Inflammatory macrophage treated with lipopolysaccharide for 1 hour (primary cell): ENCODE measurements at places on chromosomes 12 and 14.

- DNase-seq: no peak
Observed at GRCh38 chr14:68762953-68763764, 29.7 kb downstream of the ZFP36L1 start.

- no peak for DNase-seq
Observed at GRCh38 chr14:76933515-76933914, 95.0 kb downstream of the IRF2BPL start.

DNA sequence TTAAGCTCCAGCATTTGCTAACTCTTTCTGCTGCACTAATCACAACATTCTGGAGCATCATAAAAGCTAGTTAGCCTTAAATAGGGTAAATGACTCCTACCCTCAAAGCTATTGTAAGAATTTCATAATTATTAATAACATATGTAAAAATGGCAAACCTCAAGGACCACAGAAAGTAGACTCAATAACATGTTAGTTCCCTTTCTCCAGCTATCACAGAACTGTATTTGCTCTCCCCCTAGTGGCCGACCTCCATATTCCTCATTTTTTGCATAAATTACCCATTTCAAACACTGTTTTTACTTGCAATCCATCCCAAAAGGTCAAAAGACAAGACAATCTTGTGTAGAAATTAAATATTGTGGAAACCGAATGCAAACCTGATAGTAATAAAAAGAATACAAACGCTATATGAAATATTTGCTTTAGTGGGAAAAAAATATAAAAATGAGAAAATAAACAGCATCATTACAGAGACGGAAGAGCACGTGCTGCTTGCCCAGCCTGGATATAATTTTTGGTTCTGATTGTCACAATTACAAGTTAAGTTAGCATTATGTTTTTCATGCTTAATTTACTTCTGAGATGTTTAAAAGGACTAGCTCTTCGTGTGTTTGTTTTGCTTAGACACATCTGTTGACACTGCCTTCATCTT, 97.9 kb downstream of the RERGL start:
- DNase-seq: peak; percentile 57

DNA sequence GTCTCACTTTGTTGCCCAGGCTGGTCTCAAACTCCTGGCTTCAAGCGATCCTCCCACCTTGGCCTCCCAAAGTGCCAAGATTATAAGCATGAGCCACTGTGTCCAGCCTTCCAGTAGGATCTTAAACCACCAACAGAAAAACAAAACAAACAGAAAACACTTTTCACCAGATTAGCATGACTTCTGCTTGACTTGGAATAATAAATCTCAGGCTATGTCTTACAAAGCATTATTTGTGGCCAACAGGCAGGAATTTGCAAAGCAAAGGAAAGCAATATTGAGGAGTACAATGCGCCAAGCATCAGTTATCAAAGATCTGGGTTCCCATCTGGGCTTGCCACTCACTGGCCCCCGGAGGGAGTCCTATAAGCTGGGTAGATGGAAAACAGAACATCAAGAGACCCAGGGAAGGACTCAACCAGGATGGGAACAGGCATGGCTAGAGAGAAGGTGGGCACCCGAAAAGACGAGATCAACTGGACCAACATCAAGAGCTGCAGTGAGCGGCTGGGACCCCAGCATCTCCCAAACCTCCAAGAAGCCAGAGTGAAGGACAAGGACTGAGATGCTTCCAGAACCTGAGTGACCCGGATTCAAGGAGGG, 101.2 kb downstream of the TMEM30B start:
- no peak for DNase-seq

DNA sequence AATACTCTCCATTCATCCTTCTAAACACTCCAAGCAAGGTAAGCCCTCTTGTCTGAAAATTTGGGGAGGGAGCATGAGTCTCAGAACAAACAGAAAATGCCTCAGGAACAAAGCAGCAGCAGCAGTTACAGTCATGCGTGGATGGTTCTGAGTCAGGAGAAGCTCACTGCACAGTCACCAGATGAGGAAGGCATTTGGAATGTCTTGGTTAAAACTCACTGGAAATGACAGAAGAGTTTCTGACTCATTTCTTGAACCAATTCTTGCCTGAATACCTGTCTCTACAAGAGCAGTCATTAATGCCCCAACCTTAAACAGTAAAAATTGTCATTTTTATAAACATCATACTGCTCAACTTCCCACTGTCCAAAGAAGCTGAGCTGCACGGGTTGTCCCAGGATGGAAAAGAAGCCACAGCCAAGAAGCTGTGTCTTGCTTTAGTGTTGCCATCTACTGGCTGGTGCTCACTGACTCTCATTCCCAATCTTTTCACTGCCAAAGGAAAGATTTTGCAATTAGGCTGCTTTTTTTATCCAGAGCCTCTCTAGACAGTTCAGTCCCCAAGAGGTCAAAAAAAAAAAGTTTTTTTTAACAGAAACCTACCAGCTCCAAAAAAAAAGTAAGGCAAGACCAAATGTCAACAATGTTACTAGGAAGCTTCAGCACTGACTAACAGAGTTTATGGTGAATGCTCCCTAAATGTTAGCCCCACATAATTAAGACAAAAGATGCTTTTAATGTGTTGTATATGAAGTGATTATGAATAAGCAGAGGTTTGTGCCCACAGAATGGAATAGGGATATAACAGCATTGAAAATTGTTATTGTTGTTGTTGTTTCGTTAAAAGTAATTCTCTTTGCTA, 40.4 kb downstream of the KICS2 start:
- DNase-seq: peak; percentile 41

DNA sequence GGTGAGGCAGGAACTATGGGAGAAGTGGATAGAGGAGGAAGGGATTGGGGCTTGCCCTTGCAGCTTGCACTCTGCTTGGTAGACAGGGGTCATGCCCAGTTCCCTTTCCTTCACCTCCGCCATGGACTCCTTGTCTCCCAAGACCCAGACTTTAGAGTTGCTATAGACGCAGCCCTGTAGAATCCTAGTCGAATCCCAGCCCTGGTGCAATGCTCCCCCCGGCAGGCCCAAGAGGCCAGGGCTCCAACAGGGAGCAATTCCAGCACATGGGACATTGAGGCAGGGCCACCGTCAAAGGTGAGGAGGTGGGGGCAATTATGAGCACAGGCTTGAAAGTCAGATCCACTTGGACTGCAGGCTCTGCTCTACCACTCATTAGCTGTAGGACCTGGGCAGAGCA, 29.5 kb upstream of the BCDIN3D start:
- DNase-seq: no peak

DNA sequence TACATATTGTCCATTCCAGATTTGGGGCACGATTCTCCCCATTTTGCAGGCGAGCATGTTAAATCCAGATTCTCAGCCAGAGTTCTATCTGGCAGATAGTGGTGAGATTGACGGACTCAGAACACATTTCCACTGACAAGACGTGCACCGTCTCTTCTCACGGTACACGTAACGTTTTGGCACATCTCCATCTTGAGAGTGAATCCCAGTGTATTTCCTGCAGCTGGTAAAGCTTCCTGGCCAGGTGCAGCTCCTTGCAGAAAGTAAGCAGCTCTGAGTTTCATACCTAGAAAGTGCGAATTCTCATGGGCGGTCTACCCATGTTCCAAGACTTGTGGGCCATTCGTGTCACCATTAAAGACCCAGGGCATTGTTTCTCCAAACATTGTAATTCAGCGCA, 102.6 kb downstream of the TSPAN9 start:
- DNase-seq: no peak

DNA sequence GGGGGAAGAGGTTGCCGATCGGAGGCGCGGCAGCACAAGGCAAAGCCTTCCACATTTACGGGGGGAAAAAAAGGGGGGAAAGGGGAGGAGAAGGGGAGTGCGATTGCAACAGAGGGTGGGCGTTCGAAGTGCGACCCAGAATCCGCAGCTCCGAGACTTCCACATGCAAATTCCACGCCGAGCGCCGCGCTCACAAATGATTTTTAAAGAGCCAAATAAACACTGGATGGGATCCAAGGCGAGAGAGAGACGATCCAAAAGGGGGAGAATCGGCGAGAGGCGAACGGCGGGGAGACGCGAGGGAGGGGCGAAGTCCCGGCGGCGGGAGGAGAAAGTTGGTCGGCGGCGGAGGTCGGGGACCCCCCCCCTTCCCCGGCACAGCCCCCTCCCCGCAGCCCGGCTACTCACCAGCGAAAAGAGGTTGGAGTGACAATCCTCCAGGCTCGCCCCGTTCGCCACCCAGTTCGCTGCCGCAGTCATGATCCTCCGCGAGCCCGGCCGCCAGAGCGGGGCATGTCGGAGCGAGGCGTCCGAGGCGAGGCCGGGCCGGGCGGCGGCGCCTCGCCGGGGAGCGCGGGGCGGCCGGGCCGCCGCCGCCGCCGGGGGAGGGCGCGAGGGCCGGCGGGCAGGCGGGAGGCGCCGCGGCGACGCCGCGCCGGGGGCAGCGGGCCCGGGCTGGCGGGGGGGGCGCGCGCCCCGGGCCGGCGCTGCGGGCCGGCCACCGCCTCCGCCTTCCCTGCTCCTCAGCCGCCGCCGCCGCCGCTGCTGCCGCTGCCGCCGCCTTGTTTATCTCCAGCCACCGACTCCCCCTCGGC, 634 bp downstream of the MED13L start:
- peak; percentile 52 for DNase-seq

GRCh38 chr12:38515912-38516311, 199.3 kb downstream of the ALG10B start:
- no peak for DNase-seq

- no peak for DNase-seq
Observed at GRCh38 chr12:2751230-2751629, 43.5 kb upstream of the FKBP4 start.

DNA sequence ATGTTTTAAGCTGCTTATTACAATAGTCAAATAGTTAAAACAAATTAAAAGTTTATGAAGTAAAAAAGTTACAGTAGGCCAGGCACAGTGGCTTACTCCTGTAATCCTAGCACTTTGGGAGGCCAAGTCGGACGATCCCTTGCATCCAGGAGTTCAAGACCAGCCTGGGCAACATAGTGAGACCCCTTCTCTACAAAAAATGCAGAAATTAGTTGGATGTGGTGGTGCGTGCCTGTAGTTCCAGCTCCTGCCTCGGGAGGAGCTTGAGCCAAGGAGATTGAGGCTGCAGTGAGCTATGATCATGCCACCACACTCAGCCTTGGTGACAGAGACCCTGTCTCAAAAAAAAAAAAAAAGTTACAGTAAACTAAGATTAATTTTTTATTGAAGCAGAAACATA, 142.6 kb downstream of the MIPOL1 start:
- DNase-seq: no peak

GRCh38 chr12:31324845-31325523, 966 bp downstream of the SINHCAF start:
- DNase-seq: peak; percentile 22

- no peak for DNase-seq
Observed at GRCh38 chr12:82415402-82415801, 57.1 kb downstream of the METTL25 start.

GRCh38 chr12:120367924-120368788, 808 bp downstream of the MSI1 start:
- no peak for DNase-seq

DNA sequence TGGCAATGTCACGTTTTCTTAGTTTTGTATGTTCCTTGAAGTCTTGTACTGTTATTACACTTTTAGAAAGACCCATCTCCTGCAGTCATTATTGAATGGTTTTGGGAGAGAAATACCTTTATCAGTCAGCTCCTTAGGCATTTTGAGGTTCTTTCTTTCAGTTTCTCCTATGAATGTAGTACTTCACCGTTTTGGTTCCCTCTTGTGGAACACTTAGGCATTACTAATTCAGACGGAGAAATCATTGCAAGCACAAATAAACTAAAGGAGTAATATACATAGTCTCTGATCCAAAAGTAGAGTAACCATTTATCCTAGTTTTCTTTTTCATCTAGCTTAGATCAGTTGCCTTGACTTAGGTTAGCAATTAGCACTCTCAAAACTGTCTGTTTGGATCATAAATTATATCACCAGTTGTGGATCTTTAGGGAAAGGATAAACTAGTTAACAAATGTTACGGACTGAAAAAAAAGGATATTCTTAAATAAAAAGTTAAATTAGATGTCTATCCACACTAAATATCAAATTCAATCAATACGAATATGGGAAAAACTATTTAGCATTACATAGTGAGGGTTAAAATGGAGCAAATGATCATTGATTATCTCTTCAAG, 1538.3 kb upstream of the SEL1L start:
- peak; percentile 52 for DNase-seq

DNA sequence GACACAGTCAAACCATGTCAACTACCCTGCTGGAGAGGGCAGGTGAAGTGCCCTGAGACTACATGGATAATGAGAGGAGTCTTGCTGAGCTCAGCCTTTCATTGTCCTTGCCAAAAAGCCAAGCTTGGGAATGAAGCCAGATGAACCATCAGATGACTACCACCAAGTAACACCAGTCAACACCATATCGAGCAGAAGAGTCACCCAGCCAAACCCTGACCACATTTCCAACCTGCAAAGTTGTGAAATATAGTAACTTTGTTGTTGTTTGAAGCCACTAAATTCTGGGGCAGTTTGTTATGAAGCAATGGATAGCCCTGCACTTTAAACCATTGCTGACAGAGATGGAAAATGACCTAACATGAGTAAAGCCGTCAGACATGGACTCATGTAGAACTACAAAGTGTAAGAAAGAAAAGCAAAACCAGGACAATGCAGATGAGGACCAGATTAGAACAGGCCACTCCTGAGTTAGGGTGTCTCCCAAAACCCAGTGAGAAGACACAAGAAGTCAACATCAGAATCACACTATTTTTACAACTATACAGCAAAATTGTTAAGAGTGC, 12.5 kb upstream of the CRADD start:
- DNase-seq: no peak

- no peak for DNase-seq
Observed at GRCh38 chr14:23089498-23090253, 5.3 kb downstream of the ACIN1 start.

DNA sequence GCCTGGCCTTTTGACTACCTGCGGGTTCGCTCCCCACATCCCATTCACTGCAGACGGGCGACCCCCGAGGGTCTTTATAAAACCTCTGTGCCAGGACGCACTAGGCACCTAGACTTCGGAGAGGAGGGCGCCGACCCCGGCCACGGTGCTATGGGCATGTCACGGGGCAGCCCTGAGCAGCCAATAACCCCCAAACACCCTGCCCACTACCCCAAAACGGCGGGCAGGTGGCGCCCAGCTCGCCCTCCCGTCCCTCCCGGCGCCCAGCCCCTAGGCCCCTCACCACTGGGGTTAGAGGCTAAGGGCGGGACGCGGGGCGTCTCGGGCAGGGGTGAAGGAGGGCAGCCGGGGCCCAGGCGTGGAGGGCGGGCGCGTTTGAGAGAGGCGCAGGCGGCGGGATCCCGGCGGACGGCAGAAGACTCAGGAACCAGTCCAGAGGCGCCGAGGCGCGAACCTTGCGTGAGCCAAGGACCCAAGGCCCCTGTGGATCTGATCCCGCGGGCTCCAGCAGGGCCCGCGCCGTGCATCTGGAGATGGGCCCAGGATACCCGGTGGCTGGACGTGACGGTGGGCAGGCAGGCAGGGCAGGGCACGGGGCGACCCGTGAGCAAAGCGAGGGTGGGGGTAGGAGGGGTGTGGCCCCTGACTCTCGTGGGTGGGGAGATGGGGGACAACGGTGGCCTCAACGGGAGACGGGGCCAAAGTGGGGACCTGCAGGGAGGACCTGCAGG, 11.1 kb downstream of the KRT85 start:
- no peak for DNase-seq

GRCh38 chr14:96108061-96108795, 69.1 kb downstream of the C14orf132 start:
- no peak for DNase-seq

- DNase-seq: no peak
Observed at GRCh38 chr12:127393896-127394295, 873.1 kb upstream of the TMEM132C start.

- DNase-seq: peak; percentile 64
Observed at GRCh38 chr12:50297027-50297426, 13.7 kb upstream of the LIMA1 start.

GRCh38 chr12:94333396-94333795, 126.3 kb downstream of the CEP83 start:
- no peak for DNase-seq

GRCh38 chr12:96198965-96199364, 4.8 kb downstream of the ELK3 start:
- peak; percentile 52 for DNase-seq
